ENCODE measurements at places on chromosomes 3 and 15.

- no peak for DNase-seq
These were observed 35.4 kb upstream of the LACTB start for GRCh38 chr15:63086271-63086670.

DNA sequence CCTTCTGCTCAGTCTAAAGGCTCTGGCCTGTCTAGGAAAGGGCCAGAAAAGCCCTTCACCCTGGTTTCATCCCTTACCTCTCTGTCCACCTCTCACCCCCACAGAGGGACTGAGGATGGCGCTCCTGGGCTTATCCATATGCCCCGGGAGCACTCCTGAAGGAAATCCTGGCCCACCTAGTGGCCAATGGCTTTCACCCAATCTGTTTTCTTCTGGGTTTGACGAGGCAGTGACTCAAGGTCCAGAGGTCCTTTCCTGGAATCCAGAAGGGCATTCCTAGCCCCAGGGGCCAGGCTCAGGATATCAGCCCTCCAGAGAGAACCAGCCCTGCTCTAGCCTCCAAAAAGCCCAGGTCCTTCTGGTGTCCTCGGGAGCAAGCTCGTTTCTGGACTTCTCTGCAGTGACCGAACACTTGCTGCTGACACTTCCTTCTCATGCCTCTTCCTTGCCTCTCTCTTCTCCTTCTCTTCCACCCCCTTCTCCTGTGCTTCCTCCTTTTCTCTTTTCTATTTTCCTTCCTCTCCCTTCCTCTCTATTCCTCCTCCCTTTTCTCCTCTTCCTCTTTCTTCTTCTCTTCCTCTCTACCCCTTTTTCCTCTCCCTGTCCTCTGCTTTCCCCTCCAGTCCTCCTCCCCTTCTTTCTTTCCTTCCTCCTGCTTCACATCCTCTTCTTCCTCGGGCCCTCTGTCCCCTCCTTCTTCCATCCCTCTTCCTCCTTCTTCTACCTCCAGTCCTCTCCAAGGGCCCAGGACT is 59.6 kb downstream of the RHCG start:
- DNase-seq, result no peak

- no peak for DNase-seq
These were observed 38.4 kb downstream of the AGTR1 start for GRCh38 chr3:148736086-148736485.

GRCh38 chr3:57559526-57559925 is 3.5 kb downstream of the PDE12 start:
- DNase-seq, result no peak

DNA sequence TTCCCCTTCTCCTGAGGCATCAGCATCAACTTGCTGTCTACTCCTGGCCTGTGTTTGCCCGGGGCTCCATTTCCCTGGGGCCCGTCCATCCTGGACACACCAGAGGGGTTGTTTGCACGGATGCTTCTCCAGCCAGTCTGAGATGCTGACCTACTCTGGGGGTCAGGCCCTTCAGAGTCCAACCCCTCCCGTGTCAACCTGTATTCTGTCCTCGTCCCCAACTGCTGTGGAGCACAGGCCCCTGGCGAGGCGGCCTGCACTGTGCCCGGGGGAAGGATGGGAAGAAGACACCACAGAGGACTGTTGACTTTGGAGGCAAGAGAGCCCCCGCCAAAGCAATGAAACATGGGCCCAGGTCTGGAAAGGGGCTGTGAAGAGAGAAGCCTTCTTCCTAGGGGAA is 25.8 kb downstream of the ALS2CL start:
- DNase-seq, result no peak

DNA sequence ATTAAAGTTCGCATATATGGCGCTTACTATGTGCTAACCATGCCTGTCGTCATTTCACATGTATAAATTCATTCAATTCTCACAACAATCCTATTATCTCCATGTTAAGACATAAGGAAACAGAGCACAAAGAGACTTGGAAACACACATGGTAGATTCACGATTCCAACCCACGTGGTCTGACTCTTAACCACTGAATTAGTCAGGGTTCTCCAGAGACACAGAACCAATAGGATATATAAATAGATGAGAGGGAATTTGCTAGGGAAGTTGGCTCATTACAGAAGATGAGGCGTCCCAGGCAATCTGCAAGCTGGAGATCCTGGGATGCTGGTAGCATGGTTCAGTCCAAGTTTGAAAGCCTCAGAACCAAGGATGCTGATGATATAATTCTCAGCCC is 765.3 kb downstream of the TBL1XR1 start:
- no peak for DNase-seq

GRCh38 chr3:193391902-193392301 is 13.3 kb upstream of the ATP13A5 start:
- DNase-seq, result no peak

- no peak for DNase-seq
These were observed 48.9 kb upstream of the ALCAM start for GRCh38 chr3:105317841-105318240.

- no peak for DNase-seq
These were observed 22.6 kb upstream of the IP6K2 start for GRCh38 chr3:48739617-48739954.

All from lung microvascular endothelial cell (primary cell).